Amniotic stem cell (primary cell): ENCODE measurements at places on chromosomes 3 and 15.

- DNase-seq, result no peak
Observed at GRCh38 chr15:25403771-25404170, 35.1 kb downstream of the UBE3A start.

GRCh38 chr3:99638167-99638948 lies at the start of gene COL8A1:
COL8A1 (plus strand) TSS chr3:99638594; CDS start chr3:99790683, 152,089 bp downstream.
- no peak for DNase-seq

DNA sequence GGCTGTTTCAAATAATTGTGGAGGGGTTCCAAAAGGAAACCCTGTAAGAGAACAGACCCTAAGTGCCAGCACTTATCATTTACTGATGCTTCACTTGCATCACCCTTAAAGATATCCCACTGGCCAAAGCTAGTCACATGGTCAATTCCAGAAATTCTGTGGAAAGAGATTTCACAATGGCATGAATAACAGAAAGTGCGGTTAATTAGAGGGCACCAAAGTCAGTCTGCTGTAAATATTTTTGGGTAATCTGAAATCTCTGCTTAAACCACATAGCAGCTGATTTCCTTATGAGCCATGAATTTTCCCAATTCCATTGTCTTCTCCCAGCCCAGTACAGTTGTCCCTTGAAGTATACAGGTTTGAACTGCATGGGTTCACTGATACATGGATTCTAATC lies 346.1 kb downstream of the SI start:
- no peak for DNase-seq

DNA sequence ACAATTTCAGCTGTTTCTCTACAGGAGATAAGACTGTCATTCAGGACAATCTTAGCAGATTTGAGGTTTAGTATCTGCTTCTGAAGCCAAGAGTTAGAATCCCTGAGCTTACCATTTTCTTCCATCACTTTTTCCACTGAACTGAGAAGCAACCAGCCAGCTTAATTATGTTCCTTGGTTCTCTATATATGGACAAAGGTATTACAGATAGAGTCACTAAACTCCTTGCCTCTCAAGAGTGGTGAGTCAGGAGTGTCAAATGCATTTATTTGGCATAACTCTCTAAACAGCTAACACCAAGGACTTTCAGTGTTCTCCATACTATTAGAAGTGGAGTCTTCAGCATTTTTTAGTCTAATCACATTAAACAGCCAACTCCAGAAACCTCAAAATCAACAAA lies 239.3 kb downstream of the ALCAM start:
- peak; percentile 18 for DNase-seq

GRCh38 chr15:66778716-66779115 lies 76.7 kb downstream of the SMAD6 start:
- DNase-seq, result no peak

GRCh38 chr3:116445311-116445841 lies at the start of gene LSAMP:
LSAMP (minus strand) TSS chr3:116445487.
- DNase-seq, result no peak

GRCh38 chr3:27322634-27323033 lies 46.5 kb downstream of the NEK10 start:
- DNase-seq, result no peak

DNA sequence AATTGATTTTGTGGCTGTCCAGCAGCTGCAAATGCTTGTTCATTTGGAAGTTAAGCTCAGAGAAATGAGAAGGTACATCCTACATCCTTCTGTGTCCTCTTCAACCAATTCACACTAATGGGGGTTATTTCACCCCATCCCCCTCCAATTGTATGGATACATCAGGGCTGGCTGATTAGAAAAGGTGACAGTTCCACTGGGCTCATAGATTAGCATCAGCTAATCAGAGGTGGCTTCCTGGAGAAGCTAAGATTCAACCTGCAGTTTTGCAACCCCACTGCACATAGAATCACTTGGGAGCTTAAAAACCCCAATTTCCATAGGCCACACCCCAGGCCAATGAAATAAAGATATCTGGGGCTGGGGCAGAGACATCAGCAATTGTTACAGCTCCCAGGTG lies 217.7 kb upstream of the TLE3 start:
- DNase-seq, result no peak

DNA sequence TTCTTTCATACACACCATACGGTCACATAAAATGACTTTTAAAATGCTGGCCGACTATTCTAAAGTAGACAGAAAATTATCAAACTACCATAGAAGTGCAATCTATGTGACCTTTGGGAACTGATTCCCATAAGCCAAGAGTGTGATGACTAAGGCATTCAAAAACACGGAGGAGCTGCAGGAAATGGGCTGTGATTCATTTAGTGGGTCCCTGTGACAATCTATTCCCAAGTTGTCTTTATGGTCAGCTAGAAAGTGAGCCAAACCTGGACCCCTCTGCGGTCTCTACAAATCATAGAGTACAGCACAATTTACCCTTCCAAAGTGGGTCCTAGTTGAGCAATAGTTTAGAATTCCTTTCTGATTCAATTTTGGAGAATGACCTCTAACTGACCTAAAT lies 251.5 kb upstream of the CBLB start:
- no peak for DNase-seq

DNA sequence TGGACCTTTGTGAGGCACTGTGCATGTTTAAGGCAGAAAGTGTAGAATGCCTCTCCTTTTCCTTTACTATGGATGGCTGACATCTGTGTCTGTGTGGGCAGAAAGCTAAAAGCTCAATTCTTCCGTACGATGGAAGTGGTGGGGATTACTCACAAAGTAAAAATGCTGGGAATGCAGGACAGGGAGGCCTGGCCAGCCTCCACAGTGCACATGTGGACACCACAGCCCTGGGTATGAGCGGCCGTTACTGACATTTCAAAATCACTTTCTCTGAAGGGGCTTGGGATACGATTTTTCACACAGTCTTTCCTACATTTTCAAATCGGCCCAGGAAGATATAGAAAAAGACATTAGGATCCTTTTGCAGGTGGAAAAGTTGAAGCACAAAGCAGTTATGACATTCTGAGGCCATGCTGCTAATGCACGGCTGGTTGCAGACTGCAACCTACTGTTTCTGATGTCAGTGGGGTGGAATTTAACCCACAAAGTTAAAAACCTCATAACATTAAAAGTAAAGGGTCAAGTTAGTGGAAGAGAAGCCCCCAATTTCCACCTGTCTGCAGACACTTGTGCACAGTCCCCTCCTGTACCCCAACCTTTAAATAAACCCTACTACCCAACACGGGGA lies 27.9 kb downstream of the EHD4 start:
- DNase-seq, result peak; percentile 64

GRCh38 chr3:196642434-196642833 lies 2.9 kb downstream of the NRROS start:
- no peak for DNase-seq

GRCh38 chr3:70242297-70242882 lies 70.0 kb downstream of the MDFIC2 start:
- no peak for DNase-seq

DNA sequence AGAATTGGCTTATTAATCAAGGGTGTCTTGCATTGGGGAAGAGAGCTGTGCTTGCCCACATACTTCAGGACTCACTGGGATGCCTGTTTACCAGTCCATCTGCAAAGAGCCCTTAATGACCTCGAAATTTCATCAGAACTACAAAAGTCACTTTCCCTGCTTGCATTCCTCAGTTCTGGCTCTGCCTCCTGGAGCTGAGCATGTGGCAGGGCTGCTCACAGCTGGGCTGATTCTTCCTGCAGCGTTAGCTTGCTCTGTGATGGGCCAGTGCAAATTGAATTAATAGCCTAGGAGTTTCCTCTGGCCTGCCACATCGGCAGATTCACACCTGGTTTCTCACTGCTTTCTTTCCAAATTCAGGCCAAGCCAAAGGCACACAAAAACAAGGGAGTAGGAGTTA lies 108.9 kb downstream of the DUT start:
- no peak for DNase-seq

GRCh38 chr3:126419151-126419703 lies 24.5 kb downstream of the CFAP100 start:
- no peak for DNase-seq

DNA sequence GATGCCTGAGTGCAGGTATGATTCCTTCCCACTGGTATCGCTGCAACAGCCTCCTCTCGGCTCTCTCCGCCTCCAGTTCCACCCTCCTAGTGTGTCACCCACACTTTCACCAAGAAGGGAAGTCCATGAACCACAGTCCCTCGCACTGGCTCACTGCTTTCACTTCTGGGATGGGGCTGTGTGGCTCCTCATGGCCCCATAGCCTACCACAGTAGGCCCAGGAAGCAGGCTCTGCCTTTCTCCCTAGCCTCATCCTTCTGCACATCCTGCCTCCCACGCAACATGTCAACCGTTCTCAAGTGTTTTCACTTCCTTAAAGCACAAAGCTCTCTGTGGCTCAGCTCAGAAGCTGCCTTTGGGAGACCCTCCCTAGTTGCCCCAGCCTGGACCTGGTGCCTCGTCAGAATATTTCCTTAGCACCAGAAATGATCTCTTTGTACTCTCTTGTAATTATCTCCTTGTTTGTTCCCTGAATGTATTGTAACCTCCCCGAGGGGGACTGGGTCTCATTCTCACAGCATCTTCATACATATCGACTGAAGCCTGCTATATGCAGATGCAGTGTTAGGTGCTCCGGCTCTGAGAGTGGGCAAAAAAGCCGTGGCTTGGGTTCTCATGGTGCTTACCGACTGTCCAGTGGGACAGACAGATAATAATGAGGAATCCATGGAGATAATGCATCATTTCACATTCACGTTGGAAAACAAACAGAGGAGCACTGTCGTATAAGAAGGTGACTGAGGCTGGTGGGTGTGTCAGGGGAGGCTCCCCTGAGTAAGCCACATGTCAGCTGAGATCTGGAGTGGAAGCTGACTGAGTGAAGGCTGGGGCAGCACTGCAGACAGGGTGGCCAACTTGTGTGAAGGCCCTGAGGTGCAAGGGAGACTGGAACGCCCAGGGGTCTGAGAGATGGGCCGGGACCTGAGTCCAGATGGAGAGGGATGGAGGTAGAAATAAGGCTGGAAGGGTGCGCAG lies 107.1 kb downstream of the DGKG start:
- DNase-seq, result no peak

DNA sequence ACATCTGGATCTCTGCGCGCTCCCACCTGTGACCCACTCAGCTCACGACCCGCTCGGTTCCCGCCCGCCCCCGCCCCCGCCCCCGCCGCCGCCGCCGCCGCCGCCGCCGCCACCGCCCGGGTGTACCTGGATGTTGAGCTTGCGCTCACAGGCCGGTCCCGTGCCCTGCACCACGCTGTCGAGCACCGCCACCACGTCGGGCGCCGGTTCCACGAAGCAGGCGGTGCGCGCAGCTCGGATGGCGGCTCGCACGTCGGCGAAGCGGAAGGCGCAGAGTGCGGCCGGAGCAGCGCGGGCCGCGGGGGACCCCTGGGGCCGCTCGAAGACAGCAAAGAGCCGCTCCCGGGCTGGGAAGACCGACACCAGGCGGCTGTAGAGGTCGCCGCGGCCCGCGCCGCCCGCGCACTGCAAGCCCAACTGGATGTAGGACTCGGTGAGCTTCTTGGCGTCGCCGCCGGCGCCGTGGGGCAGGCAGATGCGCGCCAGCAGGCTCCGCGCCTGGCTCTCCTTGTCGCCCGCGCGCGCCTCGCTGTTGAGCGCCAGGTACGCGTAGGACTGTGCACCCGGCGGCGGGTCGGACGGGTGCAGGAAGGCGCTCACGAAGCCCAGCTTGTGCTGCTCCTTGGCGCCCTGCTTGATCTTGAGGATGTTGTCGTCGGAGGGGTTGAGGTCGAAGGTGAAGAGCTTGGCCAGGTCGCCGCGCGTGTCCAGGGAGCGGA lies 1.1 kb downstream of the PLXND1 start:
- no peak for DNase-seq

- no peak for DNase-seq
Observed at GRCh38 chr3:136184703-136185102, 11.4 kb downstream of the MSL2 start.

GRCh38 chr15:60933900-60934885 lies 294.9 kb downstream of the RORA start:
- no peak for DNase-seq

DNA sequence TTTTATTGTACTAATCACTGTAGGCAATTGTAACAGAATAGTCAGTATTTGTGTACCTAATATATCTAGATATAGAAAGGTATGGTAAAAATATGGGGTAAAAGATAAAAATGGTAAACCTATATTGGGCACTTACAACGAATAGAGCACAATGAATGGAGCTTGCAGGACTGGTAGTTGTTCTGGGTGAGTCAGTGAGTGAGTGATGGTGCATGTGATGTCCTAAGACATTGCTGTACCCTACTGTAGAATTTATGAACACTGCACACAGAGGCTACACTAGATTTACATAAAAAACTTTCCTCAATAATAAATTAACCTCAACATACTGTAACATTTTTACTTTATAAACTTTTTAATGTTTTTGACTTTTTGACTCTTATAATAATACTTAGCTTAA lies 274.3 kb upstream of the PPP2R3A start:
- no peak for DNase-seq

- DNase-seq, result no peak
Observed at GRCh38 chr3:31653464-31653863, 120.7 kb downstream of the STT3B start.
